Osteocyte (in vitro differentiated cells): ENCODE measurements at places on chromosomes 7 and 10.
A peak's percentile ranks its signal among the peaks of the same experiment; 100 is the strongest.

GRCh38 chr10:31642281-31642680 is 286.4 kb downstream of the ARHGAP12 start:
- no peak for DNase-seq

GRCh38 chr10:45418417-45418848 is 44.4 kb downstream of the ALOX5 start:
- DNase-seq = peak; percentile 82

DNA sequence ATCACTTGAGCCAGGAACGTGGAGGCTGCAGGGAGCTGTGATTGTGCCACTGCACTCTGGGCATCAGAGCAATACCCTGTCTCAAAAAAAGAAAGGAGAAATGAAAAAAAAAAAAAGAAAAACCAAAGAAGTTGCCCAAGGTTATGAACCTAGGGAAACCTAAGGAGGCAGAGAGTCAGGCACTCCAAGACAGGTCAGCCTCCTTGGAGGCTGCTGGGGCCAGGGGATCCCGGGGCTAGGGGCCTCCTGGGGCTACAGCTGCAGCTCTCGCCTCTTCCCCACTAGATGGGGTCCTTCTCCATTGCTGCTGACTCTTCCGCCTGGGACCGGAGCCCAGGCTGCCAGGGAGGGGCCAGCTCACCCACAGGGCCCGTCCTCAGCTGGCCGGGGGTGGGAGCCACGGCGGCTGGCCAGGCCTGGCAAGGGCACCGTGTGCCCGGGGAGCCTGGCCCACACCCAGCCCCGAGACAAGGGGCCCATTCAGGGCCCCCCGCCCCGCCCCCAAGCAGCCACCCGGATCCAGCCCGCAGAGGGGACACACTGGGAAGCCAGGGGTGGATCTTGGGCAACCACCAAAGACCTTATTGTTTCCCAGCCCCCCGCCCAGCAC is 1.7 kb upstream of the SPACDR start:
- DNase-seq = peak; percentile 91

GRCh38 chr10:113494761-113495160 is 58.1 kb upstream of the HABP2 start:
- DNase-seq = no peak

- DNase-seq = no peak
These were observed 8.1 kb downstream of the PGAM2 start for GRCh38 chr7:44057181-44057848.

- DNase-seq = no peak
These were observed 254.6 kb downstream of the TFEC start for GRCh38 chr7:115775981-115776380.

DNA sequence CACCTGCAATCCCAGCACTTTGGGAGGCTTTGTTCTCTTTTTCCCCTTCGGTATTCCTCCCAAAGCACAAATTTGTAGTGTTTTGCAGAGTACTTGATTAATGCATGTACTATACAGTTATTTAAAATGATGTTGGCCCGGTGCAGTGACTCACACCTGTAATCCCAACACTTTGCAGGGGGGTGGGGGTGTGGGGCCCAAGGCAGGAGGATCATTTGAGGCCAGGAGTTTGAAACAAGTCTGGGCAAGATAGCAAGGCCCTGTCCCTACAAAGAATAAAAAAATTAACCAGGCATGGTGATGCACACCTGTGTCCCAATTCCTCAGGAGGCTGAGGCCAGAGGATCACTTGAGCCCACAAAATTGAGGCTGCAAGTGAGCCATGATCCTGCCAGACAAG is 26.8 kb upstream of the FOXK1 start:
- no peak for DNase-seq
